ENCODE measurements at places on chromosomes 2 and 18.
A peak's percentile ranks its signal among the peaks of the same experiment; 100 is the strongest.

DNA sequence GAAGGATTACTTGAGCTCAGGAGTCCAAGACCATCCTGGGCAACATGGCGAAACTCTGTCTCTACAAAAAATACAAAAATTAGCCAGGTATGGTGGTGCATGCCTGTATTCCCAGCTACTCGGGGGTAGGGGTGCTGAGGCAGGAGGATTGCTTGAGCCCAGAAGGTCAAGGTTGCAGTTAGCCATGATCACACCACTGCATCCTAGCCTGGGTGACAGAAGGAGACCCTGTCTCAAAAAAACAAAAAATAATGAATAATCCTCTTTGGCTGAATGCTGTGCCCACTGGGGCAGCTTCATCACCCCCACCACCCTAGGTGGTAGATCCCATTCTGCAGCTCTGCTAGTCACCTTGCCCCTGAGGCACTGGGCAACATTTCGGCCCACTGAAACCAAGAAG is 109.4 kb downstream of the ZFP36L2 start:
- DNase-seq: no peak

DNA sequence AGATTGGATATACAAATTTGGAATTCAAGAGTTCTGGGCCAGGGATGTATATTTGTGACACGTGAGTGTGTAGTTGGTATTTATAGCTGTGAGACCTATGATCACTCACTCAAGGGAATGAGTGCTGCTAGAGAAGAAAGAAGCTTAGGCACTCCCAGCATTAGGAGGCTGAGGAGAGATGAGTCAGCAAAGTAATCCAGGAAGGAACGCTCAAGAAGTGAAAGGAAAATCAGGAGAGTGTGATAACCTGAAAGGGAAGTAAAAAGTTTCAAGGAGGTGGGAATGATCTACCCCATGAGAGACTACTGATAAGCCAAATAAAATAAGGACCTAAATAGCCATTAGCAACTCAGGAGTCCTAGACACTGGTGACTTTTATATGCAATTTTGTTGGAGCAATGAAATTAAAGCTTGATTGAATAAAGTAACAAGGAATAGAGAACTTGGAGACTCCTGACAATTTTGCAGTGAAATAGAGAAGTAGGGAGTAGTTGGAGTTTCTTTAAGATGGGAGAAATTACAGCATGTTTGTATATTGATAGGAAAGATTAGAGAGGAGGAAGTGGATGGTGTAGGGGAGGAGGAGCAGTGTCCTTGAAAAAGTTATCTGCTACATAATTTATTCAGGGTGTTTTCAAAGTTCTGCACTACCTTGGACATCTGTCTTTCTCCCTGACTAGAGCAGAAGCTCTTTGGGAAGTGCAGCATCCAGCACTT is 89.9 kb downstream of the UBE2E3 start:
- no peak for DNase-seq

DNA sequence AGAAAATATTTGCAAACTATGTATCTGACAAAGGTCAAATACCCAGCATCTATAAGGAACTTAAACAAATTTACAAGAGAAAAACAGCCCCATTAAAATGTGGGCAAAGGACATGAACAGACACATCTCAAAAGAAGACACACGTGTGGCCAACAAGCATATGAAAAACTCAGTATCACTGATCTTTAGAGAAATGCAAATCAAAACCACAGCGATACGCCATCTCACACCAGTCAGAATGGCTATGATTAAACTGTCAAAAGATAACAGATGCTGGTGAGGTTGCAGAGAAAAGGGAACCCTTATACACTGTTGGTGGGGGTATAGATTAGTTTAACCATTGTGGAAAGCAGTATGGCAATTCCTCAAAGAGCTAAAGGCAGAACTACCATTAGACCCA is 64.3 kb upstream of the RBMS1 start:
- DNase-seq: no peak

GRCh38 chr18:34772887-34773286 is 62.8 kb downstream of the DTNA start:
- no peak for DNase-seq

- no peak for DNase-seq
Measured at GRCh38 chr2:8249141-8249540, 432.7 kb upstream of the ID2 start.

DNA sequence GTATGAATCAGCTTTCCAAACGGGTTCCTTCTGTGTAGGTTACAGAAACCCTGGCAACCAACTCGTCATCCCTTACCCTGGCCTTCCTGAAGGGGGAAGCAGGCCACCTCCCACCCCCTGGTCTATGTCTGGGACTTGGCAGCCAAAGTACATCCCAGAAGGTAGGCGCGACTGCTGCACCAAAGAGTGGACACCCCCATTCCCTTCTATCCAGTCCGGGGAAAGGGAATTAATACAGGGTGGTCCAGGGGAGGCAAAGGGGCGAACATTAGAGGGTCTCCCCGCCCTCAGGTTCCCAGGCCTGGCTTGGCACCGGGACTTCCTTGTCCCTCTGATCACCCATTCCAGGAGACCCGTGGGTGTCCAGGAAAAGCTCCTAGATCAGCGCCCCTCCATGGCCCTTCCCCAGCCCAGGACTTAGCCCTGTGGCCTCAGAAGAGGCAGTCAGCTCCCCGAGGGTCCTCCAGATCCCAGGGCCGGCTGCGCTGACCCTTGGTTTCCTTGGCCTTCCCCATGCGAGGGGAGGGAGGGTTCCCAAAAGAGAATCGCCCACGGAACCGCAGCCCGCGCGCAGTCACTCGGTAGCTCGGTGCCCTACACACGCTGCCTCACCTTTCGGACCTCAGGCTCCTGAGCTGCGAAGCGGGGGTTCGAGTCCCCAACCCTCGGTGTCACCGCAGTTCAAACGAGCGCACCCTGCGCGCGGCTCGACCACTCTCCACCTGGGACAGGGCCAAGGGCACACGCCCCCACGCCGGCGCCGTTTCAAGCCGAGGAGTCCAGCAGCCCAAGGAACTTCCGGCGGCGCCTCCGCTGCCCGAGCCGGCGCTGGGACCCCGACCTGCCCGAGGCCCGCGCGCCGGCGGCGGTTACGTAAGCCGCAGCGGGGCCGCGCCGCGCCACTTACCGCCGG is at the start of gene PER2:
PER2 (minus strand) TSS at position 874 of the 913 bp plus-strand sequence. CDS start 10,674 bp downstream, outside the sequence.
- DNase-seq: peak; percentile 26

GRCh38 chr2:26561918-26562810 is 79.0 kb downstream of the CIB4 start:
- DNase-seq: peak; percentile 7

DNA sequence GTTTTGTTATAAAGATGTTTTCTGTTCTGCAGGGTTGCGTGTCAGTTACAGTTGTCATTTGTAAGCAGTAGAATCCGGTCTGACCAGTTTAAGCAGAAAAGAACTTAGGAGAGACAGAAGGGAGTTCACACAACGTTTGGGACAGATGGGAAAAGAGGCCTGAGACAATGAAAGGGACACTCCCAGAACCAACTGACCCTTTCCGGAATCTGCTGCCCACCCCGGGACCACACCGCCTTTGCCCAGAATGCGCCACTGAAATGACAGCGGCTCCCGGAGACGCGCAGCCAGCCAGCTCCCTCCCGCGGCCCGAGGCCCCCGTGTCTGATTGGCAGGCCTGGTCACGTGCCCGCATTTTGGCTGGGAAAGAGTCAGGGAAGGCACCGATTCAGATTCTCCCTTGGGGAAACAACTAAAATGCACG is 244.6 kb downstream of the BCL2 start:
- peak; percentile 48 for DNase-seq

DNA sequence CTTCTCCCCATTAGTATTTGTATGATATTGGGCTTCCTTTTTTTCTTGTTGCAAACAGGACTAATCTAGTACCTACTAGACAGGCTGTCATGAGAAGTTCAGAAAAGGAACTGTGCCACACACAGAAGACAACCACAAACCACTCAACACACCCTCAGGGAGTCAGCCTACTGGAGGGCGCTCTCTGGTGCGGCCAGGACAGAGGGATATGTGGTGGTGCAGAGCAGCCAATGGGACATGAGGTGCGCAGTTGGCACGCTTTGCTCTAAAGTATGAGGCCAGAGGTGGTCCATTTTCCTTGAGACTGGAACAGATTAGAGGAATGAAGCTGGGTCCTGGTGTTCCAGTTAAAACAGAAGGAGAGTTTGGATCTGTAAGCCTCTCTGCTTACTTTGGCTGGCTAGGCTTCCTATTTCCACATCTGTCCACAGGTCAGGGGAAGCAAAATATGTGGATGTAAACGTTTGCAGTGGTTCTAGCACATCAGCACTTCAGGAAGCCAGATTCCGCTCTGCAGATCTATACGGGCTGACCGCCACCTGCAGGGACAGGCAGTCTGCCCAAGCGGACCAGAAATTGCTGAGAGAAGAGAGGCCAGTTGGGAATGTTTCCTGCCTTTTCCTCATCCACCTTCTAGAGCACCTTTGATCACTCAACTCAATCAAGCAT is 114.1 kb downstream of the GFPT1 start:
- no peak for DNase-seq

DNA sequence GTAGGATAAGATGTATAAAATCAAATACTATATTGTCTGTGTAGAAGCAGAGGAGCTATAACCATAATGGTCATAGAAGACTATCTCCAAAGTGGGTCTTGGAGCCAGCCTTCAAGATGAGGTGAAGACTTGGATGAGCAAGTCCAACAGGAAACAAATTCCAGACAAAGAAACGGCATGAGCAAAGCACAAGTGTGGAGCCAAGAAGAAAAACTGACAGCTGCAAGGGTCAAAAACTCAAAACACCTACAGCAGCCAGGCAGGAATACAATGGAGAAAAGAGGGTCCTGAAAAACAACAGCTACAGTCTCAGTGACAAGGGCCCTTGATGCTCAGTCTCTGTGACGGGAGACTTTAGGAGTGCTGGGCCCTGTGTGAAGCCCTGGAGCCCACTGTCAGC is 102.4 kb downstream of the STK39 start:
- no peak for DNase-seq

DNA sequence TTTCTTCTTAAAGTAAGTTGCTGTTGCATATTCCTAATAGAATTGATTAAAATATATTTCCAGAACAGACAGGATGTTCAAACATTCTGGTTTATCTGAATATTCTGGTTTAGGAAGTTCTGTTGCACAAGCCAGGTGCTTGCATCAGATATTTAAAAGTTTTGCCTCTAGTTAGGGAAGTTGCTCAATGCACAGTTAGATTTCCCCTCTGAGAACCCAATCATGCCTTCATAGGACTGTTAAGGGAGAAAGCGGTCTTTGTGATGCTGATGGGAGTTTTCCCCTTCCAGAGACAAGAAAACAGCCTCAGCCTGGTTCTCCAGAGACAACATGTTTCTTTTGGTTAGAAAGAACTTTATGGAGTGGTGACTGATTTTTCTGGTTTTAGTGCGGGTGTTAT is 65.6 kb upstream of the REV1 start:
- no peak for DNase-seq

DNA sequence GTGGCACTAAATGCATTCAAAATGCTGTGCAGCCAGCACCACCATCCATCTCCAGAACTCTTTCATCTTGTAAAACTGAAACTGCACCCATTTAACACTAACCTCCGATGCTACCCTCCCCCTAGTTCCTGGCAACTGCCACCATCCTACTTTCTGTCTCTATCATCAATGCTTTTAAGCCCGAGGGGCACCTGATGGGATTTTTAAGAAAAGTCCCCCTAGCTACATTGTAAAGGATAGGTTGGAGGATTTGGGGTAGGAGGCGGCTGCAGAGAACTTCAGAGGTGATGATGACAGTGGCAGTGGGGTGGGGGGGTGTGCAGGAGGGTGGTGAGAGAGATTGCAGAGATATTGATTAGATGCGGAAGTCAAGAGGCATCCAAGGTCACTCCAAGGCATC is 10.8 kb upstream of the YWHAQ start:
- no peak for DNase-seq

DNA sequence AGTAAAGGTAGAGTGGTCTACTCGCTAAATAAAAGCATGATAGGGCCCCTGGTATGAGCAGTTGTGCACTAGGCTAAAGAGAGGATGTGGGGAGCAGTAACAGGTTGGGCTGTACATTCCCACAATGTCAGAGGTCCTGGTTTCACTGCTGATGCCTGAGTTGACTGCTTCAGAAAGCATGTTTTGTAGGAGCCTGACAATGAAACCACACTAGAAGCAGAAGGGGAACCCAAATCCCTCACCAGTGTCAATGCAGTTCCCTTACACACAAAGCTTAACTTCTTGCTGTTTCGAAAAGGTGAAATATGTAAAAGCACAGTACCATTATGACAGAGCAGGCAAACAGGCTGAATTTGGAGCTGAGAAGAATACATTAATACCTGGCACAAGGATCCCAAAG is 291.7 kb upstream of the KYNU start:
- no peak for DNase-seq

DNA sequence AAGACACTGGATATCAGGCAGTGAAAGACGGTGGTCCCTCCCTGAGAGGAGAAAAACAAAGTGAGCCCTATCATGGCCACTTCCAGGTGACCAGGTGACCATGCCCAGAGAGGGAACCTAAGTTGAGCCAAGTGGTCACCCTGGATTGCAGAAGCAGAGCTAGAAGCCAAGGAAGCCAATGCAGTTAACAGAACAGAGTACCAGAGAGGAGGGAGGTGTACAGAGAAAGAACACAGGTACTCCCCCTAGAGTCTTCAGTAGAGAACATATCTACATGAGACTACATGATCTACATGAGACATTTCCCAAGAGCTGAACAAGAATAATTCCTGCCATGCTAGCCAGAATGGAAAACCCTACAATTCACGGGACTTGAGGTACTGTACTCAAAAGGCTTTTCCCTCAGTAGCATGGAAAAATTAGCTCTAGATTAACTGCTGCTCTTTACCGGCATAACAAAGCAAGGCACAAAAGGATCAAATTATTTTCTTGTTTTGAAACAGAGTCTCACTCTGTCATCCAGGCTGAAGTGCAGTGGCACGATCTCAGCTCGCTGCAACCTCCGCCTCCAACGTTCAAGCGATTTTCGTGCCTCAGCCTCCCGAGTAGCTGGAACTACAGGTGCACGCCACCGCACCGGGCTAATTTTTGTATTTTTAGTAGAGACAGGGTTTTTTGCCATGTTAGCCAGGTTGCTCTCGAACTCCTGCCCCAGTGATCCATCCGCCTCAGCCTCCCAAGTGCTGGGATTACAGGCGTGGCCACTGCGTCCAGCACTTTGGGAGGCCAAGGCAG is 23.5 kb downstream of the ROCK2 start:
- DNase-seq: no peak

DNA sequence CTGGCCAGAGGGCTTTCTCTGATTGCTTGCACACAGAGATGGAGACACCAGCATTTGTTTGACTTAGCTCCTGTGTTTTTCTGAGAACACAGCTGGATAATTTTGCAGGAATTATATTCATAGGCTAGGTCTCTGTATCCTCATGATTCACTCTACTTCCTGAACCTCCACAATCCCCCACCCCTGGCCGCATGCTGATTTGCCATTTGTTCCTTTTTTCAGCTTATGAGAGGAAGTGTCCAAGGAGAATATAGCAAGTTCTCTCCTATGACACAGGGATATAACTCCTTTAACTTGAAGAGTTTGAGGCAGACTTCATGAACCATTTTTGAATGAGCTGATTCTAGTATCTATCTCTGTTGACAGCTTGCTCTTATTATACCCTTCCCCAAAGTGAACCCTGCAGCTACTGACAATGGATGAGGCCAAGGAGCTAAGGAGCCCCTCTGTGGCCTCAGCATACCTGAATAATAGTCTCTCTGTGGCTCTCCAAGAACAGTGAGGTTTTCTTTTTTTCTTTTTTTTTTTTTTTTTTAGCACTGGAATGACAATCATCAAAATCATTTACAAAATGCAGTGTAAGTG is 15.4 kb downstream of the CAVIN2 start:
- no peak for DNase-seq

Measured in stimulated activated CD8-positive, alpha-beta memory T cell treated with anti-CD3 and anti-CD28 coated beads, Interleukin-4, amount 100 ng/mL, for 24 hours (primary cell).